ENCODE measurements at places on chromosomes 3 and 15. TPM values are rescaled to one million over a fixed set of nuclear protein-coding genes. Genes with fewer than 3 reads are reported as not detected.

DNA sequence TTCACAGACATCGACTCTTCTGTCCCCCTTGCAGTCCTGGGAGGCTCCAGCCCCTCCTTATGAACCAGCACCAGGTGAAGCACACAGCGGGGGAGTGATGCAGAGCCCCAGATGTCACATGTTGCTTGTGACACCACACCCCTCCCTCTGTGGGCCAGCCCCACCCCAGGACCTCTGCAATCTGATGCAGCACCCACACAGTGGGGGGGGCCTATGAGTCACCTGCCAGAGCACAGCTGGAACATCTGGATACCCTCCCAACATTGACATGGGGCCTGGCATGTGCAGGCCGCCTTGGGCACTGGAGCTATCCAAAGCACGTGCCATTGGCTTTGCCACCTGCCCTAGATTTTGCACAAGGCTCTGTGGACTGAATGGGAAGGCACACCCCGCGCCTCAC is 70.5 kb downstream of the FEM1B start:
- no peak for DNase-seq

- DNase-seq, result no peak
Measured at GRCh38 chr15:39448409-39448808, 132.5 kb upstream of the THBS1 start.

DNA sequence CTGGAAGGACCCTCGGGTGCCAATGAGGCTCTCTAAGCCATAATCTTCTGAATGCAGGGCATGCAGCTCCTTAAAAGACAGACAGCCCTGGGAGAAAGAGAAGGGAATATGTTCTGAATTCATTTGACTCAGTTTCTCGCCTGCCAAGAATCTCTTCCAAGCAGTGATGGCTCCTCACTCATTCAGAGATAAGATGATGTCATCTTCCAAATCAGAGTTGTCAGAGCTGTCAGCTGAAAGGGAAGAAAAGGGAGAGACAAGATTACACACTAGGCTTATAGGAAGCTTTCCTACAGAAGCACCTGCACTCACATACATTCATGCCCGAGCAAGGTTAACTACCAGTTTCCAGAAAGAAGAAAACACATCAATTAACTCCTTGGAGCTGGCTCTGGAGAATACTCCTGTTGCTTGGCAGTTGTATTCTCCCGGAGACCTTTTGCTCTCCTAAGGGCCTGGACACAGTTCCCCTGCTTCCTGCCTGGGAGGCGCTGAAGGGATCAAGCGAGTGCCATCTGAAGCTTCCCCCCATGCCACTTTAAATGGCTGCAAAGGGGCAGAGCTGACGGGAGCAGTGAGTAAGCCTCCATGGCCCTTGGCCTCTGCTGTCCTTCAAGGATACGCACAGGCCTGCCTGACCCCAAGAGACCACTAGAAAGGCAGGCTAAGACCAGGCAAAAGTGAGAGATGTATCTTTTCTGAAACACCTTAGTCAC is 7.7 kb downstream of the RBM15B start:
- no peak for DNase-seq

GRCh38 chr3:120449251-120449650 is 1.5 kb downstream of the FSTL1 start:
- no peak for DNase-seq

DNA sequence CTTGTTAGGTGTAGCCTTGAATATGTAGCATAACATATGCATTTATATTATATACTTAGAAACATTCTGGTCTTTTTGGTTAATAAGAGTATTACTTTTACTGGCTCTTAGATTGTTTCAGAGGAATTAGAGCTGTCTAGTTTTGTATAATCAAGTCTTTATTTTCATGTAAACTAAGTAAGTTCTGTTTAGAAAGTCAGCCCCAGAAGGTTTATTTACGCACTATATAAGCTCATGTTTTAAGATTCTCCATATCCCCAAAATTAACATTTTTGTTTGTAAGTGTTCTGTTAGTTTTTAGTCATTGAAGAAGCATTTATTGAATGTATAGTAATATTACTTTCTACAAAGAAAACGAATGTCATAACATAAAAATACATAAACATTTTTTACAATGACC is 158.1 kb downstream of the HCN4 start:
- no peak for DNase-seq

Gene ATP8B4
- 3.5 TPM for polyA plus RNA-seq

Gene ARGFX
- polyA plus RNA-seq, result not detected

Gene C3orf33
- 12.1 TPM for polyA plus RNA-seq

DNA sequence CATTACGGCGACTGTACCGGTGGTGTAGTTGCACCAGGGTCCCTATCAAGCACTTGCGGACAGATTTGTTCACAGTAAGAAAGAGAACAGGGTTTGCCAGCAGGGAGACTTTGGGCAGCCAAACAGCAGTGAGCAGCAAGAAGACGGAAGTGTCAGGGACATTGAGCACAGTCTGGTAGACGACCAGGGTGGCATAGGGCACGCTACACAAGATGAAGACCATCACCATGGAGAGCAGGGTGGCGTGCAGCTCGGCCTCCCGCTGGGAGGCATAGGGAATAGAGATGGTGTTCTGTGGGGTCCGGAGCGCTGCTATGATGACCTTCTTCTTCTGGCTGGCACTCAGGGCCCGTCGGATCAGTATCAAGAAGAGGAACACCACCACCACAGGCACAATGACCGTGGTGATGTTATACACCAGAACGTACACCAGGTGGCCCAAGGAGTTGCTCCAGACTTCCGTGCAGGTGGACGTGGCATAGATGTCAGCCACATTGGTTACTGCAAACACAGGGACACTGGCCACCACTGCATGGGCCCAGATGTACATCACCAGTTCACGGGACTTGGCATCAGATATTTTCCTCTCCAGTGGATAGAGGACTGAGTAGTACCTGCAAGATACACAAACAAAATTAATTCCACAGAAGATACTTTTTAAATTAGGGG is 19.1 kb upstream of the FSIP1 start:
- no peak for DNase-seq

DNA sequence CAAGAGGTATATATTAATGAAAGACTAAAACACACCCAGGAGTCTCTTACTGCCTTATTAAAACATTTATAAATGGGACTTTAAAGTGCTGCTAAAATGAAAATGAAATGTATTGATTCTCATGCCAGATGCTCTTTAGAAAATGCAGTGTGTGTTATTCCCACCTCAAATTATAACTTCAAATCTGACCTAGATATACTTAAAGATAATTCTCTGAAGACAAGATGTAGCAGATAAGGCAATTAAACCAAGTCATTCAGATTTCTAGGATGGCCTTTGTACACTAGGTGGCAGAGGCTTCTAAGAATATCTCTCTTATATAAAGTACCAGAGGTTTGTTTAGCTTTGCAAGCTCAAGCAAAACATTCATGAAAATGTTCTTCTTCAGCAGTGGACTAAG is 26.9 kb upstream of the GOLGA8B start:
- DNase-seq, result no peak

Gene SNURF
- polyA plus RNA-seq, result 24.1 TPM

Gene HACD2
- 50.9 TPM for polyA plus RNA-seq

GRCh38 chr3:114855839-114856238 is 291.2 kb downstream of the ZBTB20 start:
- DNase-seq, result no peak

Gene FLNB
- 165 TPM for polyA plus RNA-seq

DNA sequence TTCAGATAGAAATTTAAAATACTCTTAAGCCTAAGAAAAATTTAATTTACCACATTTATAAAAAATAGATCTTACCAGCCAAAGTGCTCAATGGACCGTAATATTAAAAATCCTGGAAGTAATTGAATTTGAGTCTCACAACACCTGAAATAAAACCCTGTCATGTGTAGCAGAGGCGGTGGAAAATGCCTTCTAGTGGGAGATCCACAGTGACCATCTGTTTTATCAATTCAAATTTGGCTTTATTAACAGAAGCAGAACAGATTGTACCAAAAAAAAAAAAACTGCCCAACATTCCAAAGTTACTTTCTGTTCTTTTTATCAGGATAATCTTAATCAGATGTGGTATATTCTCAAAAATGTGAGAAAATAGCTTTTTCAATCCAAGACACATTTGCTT is 71.7 kb downstream of the DMXL2 start:
- DNase-seq, result no peak

GRCh38 chr3:190339130-190339529 is 16.9 kb upstream of the CLDN1 start:
- no peak for DNase-seq
